Ecto neural progenitor cell (in vitro differentiated cells): ENCODE measurements at places on chromosomes 2 and 18.

DNA sequence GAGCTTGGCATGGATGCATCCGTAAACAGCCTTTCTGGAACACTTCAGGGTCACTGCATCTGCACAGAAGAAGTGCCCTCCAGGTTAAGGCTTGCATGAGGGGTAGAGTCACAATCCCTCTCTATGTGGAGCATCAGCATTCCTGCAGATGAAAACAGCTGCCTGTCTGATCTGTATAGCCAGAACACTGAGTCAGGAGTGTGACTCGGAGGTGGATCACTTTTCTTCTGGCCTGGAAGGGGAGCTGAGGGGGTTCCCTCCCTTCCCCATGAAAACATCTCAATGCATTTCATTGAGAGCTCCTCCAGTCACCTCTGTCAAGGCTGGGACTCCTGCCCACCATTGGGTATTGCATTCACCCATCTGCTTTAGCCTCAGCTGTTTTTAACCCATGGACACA is 72.5 kb upstream of the SERPINE2 start:
- no peak for DNase-seq

DNA sequence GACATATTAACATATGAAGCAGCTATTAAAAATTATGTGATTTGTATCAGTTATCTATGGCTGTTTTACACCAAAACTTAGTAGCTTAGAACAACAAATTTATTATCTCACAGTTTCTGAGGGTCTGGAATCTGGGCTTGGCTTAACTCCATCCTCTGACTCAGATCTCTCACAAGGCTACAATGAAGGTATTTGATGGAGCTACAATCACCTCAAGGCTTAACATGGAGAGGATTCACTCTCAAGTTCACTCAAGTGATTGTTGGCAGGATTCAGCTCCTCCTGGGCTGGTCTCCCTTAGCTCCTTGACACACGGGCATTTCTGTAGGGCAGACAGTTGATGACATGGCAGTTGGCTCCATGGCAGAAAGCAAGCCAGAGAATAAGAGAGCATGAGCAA is 133.0 kb upstream of the SLC14A2 start:
- no peak for DNase-seq

- no peak for DNase-seq
Observed at GRCh38 chr2:47056868-47057686, 98.0 kb downstream of the STPG4 start.

DNA sequence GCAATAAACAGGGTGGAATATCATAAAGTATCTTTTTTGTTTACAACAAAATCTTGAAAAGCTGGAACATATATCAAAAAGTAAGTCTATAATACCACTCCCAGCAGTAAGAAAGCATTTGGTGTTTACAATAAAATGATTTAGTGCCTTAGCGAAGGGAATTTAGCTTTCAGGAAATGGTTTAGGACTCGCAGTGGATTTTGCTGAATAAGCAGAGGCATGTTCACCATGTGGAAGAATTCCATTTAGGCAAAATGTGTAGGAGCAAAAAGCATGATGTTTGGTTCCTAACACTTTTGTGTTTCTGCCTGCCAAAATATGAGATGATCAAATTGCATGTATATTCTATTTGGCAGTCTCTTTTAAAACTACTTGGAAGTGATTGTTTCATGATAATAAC is 163.6 kb downstream of the AGPS start:
- no peak for DNase-seq

- DNase-seq: no peak
Observed at GRCh38 chr18:43596105-43596712, 318.9 kb upstream of the SYT4 start.

DNA sequence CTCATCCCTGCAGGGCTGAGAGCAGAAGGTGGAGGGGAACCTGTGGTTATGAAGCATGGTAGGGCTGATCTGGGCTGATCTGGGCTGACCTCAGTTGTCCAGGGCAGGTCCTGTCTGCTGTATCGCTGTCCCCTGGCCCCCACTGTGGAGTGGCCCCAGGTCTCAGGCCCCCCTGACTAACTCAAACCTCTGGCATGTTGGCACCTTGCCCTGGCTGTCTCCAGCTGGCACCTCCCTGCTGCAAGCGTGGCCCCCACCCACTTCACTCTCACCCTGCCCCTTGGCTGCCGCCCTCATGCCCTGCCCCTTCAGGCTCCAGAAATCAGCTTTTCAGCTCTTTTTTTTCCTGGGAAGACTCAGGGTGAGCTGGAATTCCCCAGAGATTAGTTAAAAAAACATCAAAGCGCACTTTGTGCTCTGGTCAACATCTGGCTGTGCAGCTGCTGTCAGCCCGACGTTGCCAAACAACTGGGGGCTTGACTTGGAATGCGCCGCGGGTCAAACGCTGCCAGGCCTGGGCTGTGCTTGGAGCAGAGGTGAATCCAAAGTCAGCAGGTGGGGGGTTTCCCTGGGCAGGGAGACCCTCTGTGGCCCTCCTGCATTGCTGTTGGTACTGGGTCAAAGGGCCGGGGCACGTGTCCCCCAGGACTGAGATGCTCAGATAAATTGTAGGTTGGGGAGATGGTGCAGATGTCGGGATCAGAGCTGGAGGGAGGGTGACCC is 173.8 kb upstream of the HDAC4 start:
- DNase-seq: peak; percentile 80
